ENCODE measurements at places on chromosomes 1 and 21.

- DNase-seq: no peak
Measured at GRCh38 chr1:235327559-235328270, at the start of gene ARID4B. Gene ARID4B (minus strand): TSS chr1:235328179. CDS start chr1:235326919, 1,260 bp downstream.

DNA sequence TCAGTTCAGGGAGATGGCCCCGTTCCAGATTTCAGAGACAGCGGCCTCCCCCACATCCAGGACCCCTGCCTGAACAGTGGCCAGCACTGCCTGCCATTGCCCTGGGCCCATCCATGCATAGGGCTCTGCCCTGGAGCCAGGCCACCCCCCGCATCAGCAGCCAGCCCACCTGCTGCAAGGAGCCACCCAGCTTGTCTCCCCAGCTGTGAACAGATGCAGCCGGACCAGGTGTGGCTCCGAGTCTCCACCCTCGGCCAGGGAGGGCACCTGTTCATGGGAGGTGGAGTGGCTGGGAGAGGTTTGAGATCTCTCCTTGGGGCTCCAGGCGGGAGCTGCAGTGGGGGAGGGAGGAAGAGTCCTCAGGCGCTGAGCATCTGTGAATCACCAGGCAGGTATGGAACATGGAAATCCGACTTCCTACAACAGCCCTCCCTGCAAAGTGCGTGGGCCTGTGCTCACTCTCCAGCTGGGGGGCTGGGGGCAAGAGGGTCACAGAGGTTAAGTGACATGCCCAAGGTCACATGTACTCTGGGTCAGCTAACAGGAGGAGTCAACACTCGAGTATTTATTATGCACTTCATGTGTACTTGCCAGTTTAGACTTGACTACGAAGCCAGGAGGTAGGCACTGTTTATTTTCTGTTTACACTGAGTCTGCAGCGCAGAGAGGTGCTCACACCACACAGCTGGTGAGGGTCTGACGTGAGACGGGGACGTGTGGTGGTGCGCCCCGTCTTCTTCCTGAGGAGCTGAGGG lies 4.8 kb upstream of the HES5 start:
- peak; percentile 81 for DNase-seq

GRCh38 chr1:51863384-51863783 lies 15.1 kb downstream of the NRDC start:
- DNase-seq: no peak

GRCh38 chr1:97943354-97943753 lies 22.5 kb upstream of the DPYD start:
- DNase-seq: peak; percentile 95

DNA sequence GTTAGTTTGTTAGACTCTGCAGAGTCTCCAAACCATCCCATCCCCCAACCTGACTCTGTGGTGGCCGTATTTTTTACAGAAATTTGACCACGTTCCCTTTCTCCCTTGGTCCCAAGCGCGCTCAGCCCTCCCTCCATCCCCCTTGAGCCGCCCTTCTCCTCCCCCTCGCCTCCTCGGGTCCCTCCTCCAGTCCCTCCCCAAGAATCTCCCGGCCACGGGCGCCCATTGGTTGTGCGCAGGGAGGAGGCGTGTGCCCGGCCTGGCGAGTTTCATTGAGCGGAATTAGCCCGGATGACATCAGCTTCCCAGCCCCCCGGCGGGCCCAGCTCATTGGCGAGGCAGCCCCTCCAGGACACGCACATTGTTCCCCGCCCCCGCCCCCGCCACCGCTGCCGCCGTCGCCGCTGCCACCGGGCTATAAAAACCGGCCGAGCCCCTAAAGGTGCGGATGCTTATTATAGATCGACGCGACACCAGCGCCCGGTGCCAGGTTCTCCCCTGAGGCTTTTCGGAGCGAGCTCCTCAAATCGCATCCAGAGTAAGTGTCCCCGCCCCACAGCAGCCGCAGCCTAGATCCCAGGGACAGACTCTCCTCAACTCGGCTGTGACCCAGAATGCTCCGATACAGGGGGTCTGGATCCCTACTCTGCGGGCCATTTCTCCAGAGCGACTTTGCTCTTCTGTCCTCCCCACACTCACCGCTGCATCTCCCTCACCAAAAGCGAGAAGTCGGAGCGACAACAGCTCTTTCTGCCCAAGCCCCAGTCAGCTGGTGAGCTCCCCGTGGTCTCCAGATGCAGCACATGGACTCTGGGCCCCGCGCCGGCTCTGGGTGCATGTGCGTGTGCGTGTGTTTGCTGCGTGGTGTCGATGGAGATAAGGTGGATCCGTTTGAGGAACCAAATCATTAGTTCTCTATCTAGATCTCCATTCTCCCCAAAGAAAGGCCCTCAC lies at the start of gene OLIG2:
Gene OLIG2, plus strand, starts transcription at position 447 of the 954 bp plus-strand sequence. CDS start 928 bp downstream, outside the sequence.
- DNase-seq: peak; percentile 15

DNA sequence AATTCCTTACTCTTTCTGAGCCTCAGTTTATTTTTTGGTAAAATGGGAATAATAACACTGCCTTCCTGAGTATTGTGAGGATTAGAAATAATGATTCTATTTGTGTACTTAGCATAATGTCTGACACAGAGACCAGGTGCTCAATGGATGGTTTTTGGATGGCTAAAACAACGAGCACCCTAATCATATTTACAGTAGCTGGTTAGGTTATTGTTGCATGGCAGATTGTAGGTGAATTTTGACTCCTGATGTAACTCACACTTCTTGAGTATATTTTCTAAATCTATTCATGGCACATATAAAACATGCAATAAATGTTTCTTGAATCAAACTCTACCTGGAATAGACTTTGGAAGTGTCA lies 11.9 kb upstream of the DUSP10 start:
- no peak for DNase-seq

DNA sequence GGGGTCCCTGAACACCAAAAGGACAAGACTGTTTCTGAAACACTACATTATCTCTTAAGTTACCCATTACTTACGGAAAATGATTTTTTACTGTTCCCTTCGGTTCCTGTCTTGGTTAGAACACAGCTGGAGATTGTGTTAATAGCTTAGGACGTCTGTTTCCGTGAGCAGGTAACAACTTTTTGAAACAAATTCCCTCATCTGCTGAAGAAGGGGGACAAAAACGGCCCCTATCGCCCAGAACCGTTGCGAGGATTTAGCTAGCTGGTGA lies 67.8 kb downstream of the SLC35A3 start:
- DNase-seq: no peak

- DNase-seq: no peak
Measured at GRCh38 chr21:44273046-44273445, 11.3 kb upstream of the DNMT3L start.

DNA sequence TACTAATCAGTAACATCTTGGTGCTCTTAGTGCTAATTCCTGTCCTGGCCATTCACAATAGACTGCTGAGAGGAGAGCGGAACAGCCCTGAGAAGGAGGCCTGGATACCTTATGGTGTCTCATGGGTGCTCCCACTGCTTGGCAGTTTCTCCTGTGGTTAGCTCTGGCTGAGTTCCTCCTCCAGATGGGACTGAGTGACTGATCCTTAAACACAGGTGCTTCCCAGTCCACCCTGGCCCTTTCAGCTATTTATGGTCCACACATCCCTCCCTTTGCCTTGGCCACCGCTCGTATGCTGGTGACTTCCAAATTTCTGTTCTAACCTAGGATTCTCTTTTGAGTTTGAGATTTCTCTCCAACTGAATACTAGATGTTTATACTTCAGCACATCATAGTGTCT lies 157.0 kb upstream of the CACNA1E start:
- no peak for DNase-seq

- DNase-seq: no peak
Measured at GRCh38 chr1:231781892-231782291, 155.3 kb downstream of the DISC1 start.

DNA sequence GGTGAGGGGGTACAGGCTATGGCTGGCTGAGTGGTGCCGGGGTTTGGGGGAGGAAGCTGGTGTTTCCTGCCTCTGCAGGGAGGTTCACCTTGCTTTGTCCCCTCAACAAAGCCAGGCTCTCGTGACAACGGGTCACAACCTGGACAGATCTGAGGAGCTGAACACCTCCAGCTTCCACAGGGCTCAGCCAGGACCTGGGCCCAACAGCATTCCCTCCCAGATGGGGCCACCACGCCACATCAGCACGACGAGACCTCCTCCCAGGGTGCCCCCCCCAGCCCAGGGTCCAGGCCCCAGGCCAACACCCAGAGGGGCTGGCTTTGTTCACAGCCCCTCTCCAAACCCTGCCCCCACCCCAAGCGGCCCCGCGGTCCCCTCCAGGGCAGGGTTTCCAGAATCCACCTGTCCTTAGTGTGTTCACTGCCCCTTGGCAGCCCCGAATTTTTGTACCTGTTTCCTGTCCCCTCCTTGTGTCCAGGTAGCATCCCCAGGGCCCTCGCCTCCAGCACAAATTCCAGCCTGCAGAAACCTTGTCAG lies 34.7 kb downstream of the UBE2G2 start:
- DNase-seq: no peak

GRCh38 chr1:213416461-213417224 lies 365.6 kb downstream of the RPS6KC1 start:
- no peak for DNase-seq

GRCh38 chr1:156639601-156640101 lies 2.3 kb upstream of the BCAN start:
- DNase-seq: no peak

DNA sequence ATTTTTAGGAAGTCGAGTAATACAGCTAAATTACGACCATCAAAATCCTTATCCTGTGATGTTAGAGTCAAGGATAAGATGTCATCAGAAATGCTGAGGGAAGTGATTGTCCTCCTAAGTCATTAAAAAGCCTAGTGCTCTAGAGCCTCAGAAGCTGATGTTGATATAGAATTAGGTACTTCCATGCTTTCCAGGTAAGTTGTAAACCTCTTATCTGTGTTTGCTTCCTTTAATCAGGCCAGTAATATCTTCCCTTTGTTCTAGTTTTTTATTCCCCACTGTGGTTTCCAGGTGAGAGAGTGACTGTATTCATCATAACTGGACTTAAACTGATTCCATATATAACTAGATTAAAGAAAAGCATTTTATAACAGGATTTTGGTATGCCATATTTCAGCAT lies 44.4 kb downstream of the SMG7 start:
- DNase-seq: no peak

- DNase-seq: no peak
Measured at GRCh38 chr1:209319549-209319948, 264.0 kb upstream of the CAMK1G start.

DNA sequence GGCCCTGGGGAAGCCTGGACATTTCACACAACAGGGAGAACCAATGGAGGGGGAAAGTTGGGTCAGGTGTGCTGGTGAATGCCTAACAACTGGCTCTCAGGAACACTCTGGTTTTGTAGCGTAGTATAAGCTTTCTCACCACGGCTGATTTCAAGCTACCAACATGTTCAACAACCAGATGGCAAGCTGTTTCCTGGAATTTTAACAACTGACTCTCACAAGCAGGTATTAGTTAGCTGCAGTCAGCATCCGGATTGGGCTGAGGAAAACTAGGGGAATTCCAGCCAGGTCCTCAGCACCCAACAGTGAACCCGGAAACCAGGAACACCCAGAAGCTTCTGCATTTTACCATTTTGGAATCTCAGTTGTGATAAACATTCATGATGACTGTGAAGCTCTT lies 162.3 kb upstream of the CAMK1G start:
- DNase-seq: no peak

DNA sequence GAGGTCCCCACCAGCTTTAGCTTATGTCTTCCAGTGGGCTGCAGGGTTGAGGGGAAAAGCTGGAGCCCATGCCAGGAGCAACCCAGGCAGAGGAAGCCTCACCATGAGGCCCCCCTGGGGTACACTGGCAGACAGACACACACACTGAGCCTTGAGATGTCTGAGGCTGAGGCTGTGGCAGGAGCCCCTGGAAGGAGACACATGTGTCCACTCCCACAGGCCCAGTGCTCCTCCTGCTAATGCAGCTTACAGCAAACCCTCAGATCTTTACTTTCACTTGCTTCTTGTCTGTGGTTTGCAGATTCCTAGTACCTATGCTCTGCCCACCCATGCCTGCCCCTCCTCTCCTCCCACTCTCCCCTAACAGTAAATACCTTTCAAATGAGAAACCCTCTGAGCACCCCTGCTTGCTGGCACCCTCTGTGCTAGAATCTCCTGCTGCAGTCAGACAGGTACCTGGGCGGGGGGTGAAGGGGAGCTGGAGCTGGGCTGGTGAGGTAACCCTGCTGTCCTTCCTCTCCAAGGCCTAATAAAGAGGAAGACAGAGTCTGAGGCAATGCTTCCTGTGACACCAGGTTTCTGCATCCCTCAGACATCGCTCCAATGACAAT lies 63.4 kb upstream of the NEK2 start:
- no peak for DNase-seq

DNA sequence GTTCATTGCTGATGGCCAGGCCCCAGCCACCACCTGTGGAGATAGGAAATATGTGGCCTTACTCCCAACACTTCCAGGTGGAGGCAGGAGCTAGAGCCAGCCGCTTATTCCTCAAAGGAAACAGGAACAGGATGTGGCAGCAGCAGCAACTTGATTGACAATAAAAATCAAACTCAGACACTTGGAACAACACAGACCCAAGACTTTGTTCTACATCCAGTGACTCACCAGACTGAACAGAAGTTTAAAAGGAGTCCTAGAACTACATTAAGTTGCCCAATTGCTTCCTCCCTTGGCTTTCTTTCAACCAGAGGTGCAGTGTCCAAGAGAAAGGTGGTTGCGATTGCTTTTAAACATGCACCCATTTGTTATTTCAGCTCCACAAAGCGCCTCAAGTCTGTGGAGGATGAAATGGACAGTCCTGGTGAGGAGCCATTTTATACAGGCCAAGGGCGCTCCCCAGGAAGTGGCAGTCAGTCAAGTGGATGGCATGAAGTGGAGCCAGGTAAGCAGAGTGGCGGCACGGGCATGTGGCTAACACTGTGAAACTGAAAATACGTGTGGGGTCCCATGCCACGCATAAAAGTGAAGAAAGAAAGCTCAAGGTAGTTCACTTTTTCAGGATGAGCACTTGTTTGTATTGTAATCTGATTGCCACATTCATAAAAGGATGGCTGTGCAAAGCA lies 276.6 kb downstream of the NFIA start:
- no peak for DNase-seq

DNA sequence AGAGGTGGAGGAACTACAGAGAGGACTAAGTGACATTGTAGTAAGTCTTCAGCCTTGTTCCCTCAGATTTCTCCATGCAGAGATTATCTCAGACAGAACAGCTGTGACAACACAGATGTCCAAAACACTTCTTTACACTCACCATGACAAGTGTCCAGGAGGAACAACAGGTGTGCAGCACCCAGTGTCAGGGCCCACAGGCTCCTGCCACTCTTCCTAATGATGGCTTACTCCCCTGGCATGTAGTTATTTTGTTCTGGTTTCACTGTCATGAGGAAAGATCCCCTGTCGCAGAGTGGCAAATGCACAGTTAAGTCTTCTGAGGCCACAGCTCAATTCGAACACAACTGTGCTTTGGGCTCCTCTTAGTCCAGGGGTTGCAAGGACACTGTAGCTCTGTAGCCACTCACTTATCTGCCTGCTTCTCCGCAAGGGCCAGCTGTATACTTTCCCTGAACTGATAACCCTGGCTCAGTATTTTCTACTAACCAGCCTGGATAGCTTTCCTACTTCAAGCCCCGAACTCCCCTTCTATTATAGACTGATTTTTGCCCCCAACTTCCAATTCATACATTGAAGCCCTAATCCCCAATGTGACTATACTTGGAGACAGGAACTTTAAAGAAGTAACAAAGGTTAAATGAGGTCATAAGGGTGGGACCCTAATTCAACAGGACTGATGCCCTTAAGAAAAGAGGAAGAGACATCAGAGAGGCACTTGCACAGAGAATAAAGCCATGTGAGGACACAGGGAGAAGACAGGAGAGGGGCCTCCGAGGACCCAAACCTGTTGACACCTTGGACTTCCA lies 11.1 kb downstream of the PDZK1 start:
- DNase-seq: no peak

GRCh38 chr1:29657816-29658215 lies 421.5 kb downstream of the PTPRU start:
- DNase-seq: no peak
